Activated T-cell treated with anti-CD3 and anti-CD28 coated beads, Interleukin-2, amount 50 U/mL, for 72 hours (primary cell): ENCODE measurements at places on chromosomes 7 and 10.

GRCh38 chr10:24724381-24725228, 918 bp upstream of the ARHGAP21 start:
- peak; percentile 95 for DNase-seq

DNA sequence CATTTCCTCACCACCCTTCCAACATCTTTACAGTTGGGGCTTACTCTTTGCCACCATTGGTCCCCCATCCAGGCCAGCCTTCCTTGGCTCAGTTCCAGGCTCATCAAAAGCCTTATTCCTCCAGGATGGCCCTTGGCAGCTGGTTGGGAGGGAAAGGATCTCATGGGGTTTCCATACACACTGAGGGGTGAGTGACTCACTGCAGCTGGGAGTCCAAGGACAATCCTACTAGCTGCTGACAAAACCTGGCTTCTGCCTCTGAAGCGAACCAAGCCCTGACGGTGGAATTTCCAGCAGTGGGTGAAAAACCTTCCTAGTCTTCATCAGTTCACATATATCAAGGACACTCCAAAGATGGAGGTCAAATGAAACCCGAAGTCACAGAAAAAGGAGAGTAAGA, 22.9 kb downstream of the CRHR2 start:
- no peak for DNase-seq

GRCh38 chr10:114432566-114433093, 28.3 kb upstream of the AFAP1L2 start:
- no peak for DNase-seq

DNA sequence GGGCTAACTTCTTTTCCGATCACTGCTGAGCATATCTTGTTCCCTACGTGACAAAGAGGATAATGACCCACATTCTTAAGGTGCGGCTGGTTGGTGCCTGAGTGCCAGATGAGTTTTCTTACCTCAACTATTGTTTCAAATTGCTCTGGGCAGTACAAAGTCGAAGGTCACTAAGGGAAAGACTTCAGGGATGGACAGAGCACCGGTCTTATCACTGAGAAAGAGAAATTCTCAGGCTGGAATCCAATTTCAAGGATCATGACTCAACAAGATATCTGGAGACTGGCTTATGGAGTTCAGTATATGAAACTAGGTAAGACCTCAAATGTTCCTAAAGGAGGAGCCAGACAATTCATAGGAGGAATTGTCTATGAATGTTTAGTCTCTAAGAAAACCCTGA, 780.3 kb downstream of the SUGCT start:
- no peak for DNase-seq

DNA sequence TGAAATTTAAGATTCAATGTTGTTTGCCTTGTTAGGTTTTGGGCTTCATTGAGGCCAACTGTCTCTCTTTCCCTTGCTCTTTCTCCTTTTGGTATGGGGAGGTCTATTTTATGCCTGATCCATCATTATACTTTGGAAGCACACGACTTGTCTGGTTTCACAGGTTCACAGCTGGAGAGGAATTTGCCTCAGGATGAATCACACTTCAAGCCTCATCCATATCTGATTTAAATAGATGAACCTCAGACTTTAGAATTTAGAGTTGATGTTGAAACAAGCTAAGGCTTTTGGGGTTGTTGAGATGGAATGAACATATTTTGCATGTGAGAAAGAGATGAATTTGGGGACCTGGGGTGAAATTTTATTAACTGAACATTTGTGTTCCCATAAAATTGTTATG, 150.5 kb upstream of the IGFBP3 start:
- no peak for DNase-seq

DNA sequence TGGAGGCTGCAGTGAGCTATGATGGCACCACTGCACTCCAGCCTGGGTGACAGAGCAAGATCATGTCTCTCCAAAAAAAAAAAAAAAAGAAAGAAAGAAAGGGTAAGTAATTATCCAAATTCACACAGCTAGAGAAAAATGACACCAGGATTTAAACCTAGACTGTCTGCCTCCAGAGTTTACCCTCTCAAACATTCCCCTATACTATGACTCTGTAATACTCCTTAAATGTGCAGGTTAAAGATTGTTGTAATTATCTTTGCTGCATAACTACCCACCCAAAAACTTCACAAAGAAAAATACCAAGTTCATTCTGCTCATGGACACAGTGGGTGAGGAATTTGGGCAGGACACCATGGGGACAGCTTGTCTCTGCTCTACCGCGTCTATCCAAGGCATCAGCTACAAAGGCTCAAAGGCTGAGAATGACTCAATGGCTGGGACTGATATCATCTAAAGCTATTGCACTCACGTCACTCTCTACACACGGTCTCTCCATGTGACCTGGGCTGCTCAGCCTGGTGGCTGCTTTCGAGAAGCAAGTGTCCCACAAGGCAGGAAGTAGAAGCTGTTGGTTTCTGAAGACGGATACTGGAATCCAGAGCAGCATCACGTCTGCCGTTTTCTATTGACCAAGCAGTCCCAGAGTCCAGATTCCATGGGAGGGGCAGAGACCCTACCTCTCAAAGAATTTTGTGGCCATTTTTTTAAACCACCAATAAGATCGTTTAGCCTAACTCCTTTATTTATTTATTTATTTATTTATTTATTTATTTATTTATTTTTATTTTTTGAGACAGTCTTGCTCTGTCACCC, 185.7 kb upstream of the AUTS2 start:
- peak; percentile 43 for DNase-seq

- no peak for DNase-seq
Measured at GRCh38 chr7:140773104-140773503, 76.6 kb downstream of the NDUFB2 start.

- no peak for DNase-seq
Measured at GRCh38 chr7:45484094-45484493, 90.1 kb upstream of the ADCY1 start.

DNA sequence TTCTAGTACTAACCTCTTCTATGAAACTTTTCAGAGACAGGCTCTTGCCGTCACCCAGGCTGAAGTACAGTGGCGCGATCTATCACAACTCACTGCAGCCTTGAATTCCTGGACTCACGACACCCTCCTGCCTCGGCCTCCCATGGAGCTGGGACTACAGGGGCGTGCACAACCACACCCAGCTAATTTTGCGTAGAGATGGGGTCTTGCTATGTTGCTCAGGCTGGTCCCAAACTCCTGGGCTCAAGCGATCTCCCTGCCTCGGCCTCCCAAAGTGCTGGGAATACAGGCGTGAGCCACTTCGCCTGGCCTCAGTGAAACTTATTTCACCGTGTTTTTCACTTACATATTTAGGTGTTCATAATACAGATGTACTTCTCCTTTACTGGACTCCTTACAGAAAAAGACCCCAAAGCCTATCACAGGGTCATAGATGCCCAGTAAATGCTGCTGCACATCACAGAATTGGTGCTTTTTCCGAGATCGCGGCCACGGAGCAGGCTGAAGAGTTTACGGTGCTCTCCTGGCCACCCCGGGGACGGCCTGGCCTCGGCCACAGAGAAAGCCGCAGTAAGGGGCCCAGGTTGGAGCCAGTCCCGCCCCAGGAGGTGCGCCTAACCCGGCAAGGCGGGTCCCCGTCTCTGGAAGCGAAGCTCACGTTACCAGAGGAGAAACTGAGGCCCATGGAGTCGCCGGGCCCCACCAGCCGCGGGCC, 595 bp downstream of the TBL2 start:
- DNase-seq: no peak

GRCh38 chr7:157925383-157925875, 588.6 kb downstream of the DNAJB6 start:
- DNase-seq: no peak

GRCh38 chr10:62059217-62059920, 157.9 kb downstream of the ARID5B start:
- no peak for DNase-seq

DNA sequence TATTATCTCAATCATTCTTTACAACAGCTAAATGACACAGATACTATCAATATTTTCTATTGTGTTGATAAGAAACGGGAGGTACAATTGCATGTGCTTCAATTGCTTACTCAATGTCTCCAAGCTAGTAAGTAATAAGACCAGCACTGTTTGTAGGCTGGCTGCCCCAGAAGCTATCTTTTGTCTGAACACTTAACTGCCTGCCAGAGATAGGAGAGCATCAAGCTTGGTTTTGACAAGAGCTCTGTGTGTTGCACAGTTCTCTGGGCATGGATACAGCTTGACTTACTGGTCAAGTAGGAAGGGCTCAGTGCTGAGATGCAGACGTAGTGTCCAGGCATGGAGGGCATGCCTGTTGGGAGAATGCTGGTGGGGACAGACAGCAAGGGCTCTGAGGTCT, 26.3 kb upstream of the CAPZA2 start:
- no peak for DNase-seq

DNA sequence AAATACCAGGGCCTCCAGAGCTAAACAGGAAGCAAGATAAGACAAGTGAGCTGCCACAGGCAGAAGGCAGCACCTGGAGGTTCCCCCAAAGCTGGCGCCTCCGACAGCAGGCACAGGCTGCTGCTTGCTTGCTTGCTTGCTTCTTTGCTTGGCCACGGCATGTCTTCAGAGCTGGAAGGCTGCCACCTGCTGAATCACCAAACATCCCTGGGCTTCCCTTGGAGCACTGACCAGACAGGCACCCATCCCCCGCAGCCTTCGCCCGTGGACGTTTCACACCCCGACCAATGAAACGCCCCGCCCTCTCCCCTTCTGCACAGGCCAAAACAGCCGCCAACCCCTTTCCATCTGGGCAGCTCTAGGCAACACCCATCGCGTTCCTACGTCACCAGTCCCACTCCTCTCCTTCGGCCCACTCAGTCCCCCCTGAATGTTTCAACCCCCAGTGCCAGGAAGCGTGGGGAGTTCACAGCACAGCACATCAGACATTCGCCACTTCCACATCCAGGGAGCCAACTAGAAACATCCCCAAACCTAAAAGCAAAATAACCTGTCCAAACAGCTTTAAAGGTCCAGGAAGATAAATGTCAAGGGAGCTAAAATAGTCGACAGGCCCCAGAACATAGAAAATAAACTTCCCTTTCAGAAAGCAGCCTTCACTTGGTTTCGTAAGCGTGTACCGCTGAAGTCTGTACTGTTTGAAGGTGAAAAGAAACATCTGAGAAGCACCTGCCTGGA, 1.6 kb downstream of the SGMS1 start:
- DNase-seq: peak; percentile 54
